ENCODE measurements at places on chromosomes 6 and 20. TPM values are rescaled to one million over a fixed set of nuclear protein-coding genes. Genes with fewer than 3 reads are reported as not detected.

The NKAIN4 gene
- not detected for total RNA-seq

The C20orf141 gene
- not detected for total RNA-seq

The BEND3 gene
- total RNA-seq: 1.2 TPM

The PRKN gene
- 0.39 TPM for total RNA-seq

DNA sequence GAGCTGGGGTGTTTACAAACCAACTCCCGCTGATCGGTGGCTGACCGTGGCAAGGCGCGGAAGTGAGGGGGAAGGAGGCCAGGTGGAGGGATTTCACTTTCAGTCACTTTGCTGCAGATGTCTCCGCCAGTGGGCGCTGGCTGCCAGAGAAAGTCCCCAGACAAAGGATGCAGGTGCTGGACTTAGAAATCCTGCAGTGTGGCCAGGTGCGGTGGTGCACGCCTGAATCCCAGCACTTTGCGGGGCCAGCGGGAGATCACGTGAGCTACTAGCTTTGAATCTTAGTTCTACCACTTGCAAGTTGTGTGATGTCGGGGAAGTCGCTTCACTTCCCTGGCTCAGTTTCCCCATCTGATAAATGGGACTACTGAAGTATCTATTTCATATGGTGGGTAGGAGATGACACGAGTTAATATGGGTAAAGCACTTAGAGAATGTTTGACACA is 180.4 kb downstream of the ZNF217 start:
- no peak for DNase-seq

DNA sequence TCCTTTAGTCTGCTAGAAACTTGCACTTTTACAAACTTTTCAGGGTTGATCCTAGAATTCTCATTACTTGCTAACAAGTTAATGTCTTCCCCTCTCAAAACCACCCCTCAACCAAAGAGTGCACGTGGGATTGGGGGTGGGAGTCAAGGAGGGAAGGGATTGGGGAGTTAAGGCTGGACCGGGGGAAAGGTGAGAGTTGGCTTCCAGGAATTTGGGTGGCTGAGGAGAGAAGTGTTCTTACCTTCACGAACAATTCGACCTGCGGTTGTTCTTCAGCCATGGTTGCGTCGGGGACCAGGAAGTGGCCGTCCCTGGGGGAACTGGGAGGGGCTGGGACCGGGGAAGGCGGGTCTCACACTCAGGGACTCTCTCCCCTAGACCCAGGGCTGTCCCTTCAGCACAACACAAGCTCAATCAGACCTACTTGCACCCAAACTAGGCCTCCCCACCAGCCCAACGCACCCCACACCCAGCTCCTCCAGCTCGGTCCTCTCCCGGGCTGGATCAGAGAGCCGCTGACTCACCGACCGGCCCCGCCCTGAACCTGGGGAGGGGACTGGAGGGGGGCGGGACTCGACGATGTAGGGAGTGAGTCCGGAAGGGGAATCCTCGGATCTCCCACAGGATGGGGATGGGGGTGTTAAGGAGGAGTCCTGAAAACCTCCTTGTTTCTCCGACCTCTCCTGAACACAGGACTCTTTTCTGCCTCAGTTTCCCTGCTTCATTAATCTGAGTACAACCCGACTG is at the start of gene CLIC1:
Gene CLIC1 (minus strand): TSS at position 510 of the 747 bp plus-strand sequence. CDS start 230 bp downstream, at position 280.
- no peak for DNase-seq

DNA sequence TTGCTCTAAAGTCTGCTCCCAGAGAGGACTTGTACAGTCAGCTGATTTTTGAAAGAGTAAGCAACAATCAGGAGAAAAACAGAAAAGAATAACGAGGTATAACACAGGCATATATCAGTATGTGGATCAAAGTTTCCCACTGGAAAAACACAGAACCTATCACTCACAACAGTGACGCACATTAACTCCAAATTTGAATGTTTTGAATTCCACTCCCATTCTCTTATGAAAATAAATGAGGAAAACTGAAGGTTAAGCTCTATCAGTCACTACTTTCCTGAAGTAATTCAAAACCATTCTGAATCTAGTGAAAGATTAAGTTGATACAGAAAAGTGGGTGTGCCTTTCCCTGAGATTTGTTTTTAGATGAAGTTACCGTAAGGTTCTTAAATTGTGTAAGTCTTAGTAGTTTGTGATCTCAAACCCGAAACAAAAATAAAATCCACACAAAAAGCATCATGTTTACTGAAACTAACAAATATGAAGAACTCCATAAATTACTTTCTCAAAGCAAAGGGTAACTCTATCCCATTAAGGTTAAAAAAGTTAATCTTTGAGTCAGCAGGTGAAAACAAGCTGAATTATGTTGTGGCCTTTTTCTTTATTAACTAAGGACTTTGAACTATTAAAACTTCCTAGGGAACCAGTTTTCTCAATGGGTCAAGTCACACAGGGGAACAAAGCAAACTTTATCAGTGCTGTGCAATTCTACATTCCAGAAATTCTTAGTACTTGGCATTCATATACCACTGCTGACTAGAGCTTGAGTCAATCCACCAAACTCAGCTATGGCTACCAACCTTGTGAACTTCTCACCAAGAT is 115.7 kb downstream of the OGFRL1 start:
- DNase-seq: peak; percentile 88

- no peak for DNase-seq
Observed at GRCh38 chr6:63730311-63730710, 94.7 kb downstream of the PHF3 start.

- peak; percentile 98 for DNase-seq
Observed at GRCh38 chr20:47334022-47334551, 22.4 kb downstream of the ZMYND8 start.
